ENCODE measurements at places on chromosomes 2 and 18.
A peak's percentile ranks its signal among the peaks of the same experiment; 100 is the strongest.

DNA sequence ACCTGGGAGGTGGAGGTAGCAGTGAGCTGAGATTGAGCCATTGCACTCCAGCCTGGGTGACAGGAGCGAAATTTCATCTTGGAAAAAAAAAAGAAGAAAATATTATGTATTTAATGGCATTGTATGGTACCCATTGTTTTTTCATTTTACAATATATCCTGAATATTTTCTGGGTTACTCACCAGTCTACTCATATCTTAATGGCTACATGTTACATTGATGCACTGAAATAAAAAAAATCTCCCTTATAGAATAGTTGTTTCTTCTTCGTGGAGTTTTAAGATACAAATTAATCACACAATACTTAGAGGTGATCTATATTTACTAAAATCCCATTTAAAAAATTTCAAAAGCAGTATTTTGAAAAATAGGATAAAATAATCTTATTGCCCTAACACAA is 66.3 kb upstream of the XPO1 start:
- no peak for DNase-seq

DNA sequence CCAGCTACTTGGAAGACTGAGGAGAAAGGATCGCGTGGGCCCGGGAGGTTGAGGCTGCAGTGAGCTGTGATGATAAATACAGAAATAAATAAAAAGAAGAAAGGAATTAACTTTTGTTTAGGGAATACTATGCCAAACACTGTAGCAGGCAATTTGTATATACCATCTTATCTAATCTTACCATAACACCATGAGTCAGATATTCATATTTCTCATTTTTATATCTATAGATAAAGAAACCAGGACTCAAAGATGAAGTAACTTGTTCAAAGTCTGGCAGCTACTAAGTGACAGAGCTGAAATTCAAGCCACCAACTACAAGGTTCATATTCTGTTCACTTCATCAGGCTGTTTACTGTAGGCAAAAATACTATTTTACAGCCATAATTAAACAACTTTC is 119.2 kb upstream of the SLC39A10 start:
- no peak for DNase-seq

DNA sequence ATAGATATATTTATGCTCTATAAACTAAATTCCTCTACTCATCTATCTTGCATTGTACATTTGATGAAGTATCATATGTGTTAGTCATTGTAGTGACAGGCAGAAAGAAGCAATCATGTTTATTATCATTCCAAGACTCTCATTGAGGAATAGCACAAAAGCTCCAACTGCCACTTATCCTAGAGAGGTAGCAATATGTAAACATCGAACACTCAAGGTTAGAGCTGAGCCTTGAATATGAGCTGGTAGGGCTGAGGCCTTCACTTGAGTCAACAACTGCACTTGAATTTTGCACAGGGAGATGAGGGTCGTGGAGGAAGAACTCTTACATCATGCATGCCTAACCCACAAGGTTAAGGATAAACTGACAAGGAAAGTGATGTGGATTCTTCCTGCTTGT is 900.9 kb downstream of the CPS1 start:
- no peak for DNase-seq

DNA sequence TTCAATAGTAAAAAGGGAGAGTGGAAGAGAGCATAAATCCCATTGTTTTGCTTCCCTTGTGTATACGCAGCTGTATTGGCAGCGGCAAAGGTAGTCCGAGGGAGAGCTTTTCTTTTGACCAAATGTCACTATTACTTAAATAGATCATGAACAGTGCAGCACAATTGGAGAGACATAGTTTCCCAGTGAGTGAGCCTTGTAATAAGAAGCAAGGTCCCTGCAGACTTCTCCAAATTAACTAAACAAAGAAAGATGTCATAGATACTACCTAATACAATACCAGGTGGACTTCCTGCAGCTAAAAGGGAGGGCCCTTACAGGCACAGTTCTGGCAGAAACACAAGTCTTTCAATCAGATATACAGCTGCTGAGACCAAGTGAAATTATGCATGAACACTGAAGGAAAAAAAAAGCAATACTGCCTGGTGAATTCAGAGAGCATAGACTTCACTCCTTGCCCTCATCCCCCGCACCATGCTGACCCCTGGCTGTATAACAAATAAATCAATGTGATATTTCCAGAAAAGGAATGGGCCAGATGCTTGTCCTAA is 404.7 kb upstream of the CDH2 start:
- DNase-seq = no peak

DNA sequence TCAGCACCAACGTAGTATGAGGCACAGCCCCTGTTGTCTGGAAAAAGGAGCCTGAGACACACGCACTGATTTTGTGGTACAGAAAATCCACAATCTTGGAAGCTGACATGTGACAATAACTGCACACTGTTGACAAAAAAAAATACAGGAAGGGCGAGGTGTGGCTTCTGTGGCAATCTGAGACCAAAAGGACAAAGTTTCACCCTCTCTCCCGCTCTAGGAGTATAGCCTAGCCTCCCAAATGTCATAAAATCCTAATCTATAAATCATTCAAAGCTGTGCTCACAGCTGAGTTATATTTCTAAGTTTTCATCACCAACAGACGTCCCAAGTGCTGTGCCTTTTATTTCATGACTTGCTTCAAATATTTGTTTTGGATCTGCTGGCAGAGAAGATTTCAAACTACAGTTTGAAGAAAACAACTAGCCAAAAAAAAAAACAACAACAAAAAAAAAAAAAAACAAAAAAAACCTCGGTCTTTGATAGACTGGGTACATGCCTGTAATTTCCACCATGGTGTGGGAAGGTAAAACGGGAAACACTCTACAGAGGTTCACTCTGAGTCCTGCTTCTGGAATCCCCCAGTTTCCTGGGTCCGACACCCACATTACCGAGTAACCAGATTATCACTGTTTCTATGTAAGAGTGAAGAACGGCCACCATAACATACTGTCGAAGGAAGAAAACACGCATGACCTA is 61.0 kb downstream of the C2orf76 start:
- DNase-seq = no peak

DNA sequence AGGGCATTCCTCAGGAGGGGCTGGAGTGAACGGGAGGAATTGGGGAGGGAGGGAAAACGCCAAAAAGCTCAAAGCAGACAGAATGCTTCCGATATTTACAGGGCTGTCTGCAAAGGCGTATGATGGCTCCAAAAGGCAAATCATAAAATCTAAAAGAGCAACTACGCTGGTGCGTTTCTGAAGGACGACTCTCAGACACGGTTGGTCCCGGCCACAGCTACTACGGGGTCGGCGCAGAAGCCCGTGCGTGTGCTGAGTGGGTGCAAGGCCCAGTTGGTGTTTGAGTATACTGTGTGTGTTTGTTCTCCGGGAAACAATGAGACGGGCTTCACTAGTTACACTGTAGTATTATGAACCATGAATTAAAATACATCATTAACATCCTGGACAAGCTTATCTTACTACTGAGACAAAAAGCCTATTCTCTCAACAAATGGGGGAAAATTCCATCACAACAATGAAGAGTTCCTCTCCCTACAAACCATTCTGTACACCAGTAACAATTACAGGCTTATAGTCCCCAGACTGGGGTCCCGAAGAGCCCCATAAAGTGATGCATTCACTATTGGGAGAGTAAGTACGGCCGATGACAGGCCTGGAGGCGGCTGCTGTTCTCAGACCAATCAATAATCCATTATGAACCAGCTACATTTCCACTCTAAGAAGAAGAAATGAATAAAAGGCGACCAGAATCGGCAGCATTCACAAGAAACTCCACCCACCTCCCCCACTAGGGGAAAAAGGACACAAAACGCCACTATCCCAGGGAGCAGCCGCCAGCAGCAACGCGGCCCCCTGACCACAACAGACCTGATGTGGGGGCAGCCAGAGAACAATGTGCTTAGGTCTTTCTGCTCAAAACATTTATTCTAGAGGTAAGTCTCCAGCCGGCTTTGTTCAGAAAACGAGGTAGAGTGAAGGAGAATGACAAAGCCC is 43.4 kb downstream of the ZNF516 start:
- DNase-seq = peak; percentile 18

DNA sequence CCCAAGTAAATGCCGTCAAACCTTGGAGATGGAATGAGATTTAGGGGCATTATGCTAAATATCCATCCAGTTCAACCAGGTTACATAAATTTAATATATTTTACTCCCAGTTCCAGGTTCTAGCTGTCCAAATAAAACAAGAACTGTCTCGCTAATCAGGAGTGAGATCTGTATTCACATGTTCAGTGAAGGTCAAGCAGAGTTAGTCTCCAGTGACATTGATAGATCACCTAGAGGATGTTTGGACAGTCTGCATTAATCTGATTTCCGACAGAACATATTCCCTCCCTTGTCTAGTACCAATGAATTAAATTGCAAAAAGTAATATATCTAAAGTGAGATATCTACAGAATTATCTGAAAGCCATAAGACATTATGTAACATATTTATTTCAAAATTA is 979.4 kb upstream of the CNTNAP5 start:
- DNase-seq = no peak

- no peak for DNase-seq
These were observed 209.2 kb upstream of the STON1 start for GRCh38 chr2:48320742-48321141.

GRCh38 chr2:182432051-182432450 is 5.2 kb upstream of the PDE1A start:
- DNase-seq = no peak

DNA sequence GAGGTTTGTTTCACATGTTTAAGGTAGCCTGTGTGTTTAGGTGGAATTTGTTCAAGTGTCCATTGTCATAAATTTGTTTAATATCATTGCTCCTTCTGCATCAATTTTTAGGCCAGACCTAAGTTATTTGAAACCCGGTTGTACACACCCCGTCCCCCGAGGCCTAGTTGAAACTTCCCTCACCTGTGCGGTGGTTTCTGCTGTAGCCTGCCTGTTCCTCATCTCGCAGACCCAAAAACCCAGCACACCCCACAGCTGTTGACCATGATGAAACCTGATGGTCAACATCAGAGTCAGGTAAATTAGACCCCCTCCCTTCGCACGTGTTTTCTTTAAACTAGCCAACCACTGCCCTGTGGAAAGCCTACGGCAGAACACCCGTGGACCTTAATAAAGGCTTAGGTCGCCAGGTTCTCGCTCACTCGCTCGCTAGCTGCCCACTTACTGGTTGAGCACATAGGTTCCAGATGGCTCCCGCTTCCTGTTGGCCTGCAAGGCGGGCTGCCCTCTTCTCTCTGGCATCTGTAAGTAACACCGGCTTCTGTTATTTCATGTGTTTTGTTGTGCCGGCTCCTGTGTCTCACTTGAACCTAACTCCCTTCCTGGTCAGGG is 64.4 kb downstream of the EML6 start:
- no peak for DNase-seq

GRCh38 chr18:9210966-9211365 is 74.4 kb downstream of the ANKRD12 start:
- no peak for DNase-seq

DNA sequence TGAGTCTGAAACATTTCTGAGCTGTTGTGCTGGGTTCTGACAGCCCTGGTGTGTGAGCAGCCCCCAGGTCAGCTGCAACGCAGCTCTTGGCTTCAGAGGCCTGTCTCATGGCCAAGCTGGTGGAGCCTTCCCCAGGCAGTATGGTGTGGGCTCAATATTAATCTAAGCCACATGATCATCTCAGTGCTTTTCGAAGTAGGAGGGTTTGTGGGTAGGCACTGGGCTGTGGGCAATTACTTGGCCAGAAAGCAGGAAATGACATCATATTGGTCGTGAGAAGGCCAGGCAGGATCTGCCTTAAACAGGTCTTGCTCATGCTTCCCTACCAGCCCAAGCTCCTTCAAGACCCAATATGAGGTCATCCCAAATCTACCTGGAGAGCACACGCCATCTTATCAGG is 26.9 kb downstream of the LOXHD1 start:
- DNase-seq = no peak

GRCh38 chr18:68060871-68061270 is 544.4 kb upstream of the DSEL start:
- DNase-seq = no peak

GRCh38 chr2:238267341-238267710 is 21.1 kb downstream of the PER2 start:
- DNase-seq = no peak

DNA sequence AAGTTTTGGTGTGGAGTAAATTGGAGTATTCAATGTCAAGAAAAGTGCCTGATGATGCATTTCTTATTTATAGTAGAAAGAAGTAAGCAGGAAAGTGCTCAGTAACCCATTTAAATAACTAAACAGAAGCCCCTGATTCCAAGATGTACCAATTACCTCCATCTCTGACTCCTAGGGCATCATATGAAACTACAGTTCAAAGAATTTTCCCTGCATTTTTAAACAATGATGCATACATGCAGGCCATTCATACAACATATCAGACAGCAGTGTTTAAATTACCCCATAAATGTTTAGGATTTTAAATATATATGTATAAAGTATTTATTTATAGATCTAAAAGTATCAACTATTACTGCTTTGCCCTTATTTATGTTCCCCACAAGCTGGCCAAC is 36.2 kb downstream of the FTCDNL1 start:
- no peak for DNase-seq

GRCh38 chr2:7073901-7074300 is 156.7 kb downstream of the RNF144A start:
- DNase-seq = no peak

DNA sequence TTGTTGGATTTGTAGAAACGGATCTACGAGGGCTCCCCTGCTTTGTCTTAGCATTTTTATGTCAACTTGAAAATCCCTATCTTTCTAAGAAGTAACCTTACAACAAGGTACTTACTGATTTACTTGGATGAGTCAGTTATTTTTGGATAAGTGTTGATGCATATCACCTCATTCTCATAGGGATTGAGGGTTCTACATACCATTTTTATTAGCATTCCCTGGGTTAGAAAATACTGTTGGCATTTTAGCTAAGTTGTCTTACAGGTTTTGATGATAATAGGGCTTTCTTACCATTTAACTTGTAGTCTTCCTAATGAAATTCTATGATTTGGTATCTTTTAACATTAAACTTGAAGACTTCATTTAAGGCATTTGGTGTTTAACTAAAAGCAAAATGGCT is 125.2 kb downstream of the UBE2E3 start:
- no peak for DNase-seq

DNA sequence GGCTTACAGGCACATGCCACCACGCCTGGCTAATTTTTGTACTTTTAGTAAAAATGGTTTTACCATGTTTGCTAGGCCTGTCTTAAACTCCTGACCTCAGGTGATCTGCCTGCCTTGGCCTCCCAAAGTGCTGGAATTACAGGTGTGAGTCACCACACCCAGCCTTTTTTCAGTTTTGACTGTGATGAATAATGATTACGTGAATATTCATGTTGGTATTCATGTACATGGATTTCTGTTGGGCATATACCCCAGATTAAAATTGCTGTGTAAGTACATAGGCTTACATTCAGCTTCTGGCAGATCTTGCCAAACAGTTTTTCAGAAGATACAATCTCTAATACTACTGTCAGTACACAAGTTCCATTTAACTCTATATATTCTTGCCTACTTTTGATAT is 20.9 kb downstream of the SLC39A10 start:
- no peak for DNase-seq

DNA sequence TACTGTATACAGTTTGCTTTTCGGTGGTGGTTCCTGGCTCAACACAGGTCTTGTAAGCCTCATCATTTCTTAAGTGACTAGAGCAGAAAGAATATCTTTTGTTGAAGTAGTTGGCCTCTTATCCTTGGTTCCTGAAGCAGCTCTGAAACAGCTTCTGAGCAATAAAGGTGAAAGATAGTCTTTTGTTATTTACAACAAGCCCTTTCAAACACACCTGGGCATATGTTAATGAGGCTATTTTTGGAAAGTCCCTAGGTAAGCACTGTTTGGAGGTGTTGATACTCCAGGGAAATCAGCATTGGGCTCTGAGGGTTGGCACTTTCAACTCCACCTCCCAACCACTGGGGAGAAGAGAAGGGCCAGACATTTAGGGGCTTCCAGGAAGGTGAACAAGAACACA is 211.0 kb downstream of the MCFD2 start:
- no peak for DNase-seq
